ENCODE measurements at places on chromosomes 2 and 18. TPM values are rescaled to one million over a fixed set of nuclear protein-coding genes. Genes with fewer than 3 reads are reported as not detected.

OSR1 gene
- 9.1 TPM for total RNA-seq

DNA sequence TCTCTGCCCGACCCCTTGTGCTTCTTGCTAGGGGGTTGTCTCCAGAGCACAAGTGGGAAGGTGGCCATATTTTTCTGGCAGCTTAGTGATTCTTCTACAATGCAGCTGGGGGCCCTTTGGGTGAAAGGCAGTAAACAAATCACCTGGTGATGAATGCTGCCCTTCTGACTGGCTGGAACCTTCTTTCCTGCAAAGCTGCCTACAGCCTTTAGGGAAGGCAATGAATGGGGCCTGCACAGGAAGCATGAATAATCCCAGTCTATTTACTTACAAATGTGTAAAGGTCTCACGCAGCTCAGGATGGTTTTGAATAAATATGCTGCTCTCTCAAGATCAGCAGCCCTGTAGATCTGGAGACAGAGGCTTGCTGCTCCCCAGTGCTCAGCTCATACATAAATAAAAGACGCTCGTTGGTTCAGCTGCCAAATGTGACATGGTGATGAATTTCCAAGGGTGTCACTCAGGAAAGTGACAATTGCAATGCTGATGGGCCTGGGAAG lies 289.2 kb downstream of the TDRD15 start:
- no peak for DNase-seq

SYT4 gene
- not detected for total RNA-seq

DNA sequence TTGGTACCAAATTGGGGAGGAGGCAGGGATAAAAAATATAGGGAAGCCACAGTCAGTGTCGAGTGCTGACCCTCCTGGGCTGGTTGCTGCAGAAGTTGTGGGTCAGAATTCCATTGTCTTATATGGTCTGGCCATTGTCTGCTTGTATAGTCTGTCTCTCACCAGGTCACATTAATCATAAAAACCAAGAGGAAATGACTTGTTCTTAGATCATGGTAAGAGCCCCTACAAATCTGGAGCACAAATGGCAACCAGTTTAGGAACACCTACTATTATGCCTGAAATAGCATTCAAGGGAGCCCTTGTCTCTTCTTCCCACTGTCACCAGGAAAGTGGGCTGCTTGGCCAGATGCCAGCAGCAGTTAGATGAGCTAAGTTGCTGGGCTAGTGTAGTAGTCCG lies 119.7 kb upstream of the RMP24 start:
- no peak for DNase-seq

KIAA2012 gene
- total RNA-seq: not detected

DNA sequence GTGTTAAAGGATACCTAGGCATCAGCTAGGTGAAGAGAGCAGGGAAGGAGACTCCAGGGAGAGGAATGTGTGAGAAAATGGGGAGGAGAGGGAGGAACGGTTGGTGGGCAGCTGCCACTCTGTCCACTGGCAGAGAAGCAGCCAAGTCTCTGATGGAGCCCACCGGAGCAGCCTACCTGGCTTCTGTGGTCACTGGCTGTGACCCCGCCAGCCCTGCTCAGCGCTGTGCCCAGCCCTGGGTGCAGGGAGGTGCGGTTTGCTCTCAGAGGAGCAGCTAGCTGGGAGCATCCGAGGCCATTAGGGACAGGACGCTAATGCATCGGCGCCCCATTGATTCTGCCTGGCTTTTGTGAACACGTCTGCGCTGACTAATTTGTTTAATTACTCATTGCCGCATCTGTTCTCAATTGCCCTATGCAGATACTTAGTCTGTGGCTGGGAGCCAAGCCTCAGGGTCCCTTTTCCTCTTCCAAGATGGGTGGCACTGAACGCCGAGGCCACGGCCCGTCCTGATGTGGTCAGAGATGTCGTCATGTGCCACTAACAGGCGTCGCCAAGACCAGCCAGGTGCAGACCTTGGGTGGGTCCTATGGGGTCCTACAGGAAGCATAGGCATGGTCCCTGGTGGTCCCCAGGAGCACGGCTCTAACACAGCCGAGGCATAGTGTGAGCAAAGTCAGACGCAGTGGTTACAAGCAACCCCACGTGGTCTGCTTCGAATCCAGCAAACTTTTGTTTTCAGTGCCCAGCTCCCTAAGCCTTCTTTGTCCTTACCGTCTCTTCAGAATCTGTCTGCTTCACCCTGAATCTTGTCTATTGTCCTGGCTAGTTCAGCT lies 82.0 kb downstream of the RRM2 start:
- peak; percentile 65 for DNase-seq

DNA sequence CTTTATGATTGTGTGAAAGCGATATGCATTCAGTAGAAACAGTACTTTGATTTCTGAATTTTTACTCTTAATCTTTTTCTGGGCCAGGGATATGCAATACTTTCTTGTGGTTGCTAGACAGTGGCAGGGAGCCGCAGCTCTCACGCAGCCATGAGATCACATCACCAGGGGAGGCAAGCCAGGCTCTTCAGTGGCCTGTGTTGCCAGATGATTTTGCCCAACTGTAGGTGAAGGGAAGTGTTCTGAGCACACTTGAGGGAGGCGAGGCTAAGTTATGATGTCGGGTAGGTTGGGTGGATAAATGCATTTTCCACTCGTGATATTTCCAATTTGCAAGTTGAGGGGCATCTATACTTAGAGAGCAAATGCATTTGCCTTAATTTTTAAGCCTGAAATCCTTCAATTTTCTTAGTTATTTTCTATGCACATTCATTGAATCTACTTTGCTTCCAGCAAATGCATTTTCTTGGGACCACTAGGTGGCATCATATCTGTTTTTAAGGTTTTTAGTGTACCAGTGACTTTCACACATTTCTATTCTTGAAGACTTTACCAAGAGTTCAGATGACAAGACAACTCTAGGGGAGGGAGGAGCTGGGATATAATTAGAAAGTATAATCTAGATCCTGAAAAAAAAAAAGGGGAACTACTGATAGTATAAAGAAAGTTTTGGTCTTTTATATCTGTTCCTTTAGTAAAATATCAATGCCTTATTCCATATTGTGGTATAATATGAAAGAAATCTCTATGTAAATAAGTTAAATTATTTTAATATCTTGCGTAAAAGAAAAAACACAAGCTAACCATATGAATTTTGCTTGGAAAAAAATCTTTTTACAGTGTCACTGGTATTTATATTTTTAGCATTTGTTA lies 643.3 kb downstream of the SOCS6 start:
- peak; percentile 55 for DNase-seq

DNA sequence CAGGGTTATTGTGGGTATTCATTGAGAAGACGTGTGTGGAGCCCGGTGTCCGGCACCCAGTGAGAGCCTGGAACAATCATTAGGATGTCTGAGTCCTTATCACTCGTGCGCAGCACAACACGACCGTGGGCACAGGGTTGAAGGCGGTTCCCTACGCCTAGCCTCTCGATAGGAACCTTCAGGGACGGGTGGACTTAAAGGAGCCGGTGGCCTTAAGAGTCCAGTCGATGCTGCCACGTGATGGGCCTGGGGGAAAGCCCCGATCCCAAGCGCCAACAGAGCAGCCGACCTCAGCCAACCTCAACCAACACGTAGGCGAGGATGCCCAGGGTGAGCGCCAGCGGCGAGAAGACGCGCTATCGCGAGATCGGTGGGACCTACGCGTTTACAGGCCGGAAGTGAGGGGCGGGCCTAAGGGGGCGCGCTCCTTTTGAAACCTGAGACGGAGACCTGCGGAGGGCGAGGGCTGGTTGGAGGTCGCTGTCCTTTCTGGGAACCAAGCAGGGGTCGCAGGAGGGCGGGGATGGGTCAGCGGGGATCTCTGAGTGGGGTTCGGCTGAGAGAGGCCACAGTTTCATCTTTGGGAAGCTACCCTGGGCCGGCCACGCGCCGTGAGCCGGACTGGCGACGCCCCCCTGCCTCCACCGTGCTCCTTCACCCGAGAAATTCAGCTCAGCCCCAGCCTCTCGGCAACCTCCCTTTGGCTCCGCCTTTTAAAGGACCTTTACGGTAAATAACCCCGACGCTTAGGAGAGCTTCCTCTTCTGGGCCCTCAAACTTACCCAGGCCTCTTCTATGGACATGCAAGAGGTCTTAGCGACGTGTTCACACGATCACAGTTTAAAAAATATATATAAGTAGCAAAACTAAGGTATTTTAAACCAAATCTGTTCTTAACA lies 28.3 kb downstream of the WNT10A start:
- DNase-seq: peak; percentile 94

- no peak for DNase-seq
These were observed 135.0 kb downstream of the ALK start for GRCh38 chr2:29786361-29786760.

DNA sequence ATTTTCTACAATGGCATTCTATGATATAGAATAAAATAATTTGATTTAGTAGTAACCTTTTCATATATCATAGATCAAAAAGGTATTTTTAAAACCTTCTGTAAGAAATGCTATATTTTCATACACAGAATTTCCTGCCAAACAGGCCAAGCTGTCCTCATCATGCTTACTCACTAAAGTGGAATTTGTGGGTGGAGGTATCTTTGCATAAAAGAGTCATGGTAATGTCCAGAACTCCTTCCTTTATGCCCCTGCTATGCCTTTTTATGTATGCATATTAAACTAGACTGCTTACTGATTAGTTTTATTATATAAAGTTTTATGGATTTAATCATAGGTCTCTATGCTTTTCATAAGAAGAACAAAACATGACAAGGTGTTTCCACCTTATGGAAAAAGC lies 27.5 kb upstream of the MARCHF7 start:
- DNase-seq: peak; percentile 77

GRCh38 chr2:238703053-238703415 lies 144.9 kb upstream of the TWIST2 start:
- DNase-seq: no peak

UGT1A5 gene
- not detected for total RNA-seq

GRCh38 chr2:236934656-236935055 lies 151.0 kb upstream of the COPS8 start:
- DNase-seq: no peak

DNA sequence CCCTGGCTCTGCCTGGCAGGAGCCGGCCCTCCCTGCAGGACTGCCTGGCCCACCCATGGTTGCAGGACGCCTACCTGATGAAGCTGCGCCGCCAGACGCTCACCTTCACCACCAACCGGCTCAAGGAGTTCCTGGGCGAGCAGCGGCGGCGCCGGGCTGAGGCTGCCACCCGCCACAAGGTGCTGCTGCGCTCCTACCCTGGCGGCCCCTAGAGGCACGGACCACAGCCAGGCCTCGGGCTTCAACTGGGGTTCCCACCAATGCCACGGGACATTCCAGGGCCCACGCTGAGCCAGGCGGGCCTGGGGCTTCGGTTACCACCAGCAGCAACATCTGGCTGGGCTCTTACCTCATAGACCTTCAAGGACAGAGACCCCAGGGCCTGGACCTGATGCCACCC lies 6.1 kb upstream of the GMPPA start:
- no peak for DNase-seq

GRCh38 chr2:16215902-16216557 lies 275.7 kb downstream of the MYCN start:
- DNase-seq: no peak

GRCh38 chr18:10139783-10140410 lies 226.1 kb downstream of the VAPA start:
- DNase-seq: peak; percentile 87

- no peak for DNase-seq
These were observed 150.1 kb downstream of the ARHGAP28 start for GRCh38 chr18:6879508-6880195.

DNA sequence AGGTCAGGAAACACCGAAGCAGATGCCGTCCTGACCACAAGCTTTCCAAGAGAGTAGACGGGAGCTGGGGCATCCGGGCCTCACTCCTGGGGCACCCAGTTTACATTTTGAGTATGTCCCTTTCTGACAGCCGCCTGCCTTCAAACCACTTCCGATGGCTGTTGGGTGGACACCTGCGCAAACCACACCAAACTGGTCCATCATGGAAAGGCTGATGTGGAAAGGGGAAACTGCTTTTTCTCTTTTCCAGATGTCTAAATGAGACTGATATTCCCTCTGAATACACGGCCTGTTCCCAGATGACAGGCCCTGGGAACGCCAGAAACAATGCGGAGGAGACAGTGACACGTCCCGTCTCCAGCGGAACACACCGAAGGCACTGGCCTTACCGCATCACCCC lies 290.0 kb upstream of the SALL3 start:
- no peak for DNase-seq

DPY30 gene
- 57.8 TPM for total RNA-seq

DNA sequence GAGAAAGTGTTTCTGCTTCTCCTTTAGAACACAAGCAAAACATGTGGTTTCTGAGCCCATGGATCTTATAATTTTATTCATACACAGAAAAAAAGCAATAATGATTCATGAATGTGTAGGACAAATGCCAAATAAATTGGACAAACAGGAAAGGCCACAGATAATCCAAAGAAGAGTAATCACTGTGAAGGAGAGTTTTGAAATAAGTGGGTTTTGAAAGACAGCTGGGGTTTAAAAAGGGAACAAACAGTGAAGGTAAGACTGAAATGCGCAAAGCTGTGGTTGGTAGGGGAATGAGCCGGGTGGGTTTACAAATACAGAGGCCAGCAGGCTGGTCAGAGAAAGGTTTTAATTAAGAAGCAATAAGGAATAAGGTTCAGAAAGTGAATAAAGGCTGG lies 50.0 kb upstream of the MBOAT2 start:
- peak; percentile 41 for DNase-seq

GRCh38 chr2:4391013-4391412 lies 687.6 kb downstream of the DCDC2C start:
- no peak for DNase-seq

FN1 gene
- total RNA-seq: 36,331 TPM

DNA sequence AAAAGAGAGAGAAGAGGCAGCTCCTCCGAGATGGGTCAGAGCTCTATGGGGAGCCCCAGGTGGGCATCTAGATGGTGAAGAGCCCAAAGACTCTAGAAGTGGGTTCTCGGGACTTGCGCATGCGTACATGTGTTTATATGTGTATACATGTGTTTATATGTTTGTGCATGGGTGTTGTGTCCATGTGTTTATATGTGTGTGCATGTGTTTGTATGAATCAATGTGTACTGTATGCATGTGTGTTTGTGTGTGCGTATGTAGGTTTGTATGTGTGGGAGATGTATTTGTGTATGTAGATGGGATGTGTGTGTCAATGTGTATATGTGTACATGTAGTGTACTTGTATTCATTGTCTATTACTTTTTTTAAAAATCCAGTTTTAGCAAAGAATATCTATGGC lies 25.6 kb downstream of the DNPEP start:
- no peak for DNase-seq

DNA sequence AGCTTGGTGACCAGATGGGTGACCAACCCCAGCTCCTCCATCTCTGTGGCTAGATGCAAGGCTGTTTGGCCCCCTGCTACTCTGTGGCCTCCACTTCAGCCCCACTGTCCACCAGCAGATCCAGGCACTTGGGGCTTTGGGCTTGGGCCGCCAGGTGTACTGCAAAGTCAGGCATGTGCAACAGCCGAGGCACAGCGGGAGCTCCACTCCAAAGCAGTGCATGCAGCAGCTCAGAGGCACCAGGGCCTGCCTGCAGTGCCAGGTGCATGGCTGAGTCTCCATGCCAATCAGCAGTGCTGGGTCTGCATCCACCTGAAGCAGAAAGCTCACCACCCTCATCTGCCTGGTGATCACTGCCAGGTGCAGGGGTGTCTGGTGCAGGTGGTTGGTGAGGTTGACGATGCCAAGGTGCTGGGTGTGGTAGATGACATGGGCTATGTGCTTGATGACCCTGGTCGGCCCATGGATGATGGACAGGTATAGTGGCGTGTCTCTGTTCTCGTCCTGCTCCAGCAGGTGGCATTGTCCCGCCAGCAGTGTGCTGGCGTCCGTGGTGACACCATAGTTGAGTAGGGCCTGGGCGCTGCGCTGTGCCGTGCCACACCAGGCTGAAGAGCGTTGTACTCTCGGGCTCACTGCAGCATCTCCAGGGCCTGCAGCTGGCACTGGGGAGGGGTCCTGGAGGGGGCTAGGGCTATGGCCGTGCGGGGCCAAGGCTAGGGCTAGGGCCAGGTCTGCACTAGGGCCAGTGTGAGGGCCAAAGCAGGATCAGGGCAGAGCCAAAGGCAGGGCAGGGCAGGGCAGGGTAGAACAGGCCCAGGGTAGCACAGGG lies 1.0 kb upstream of the ANKRD62 start:
- DNase-seq: no peak
